ENCODE measurements at places on chromosomes 11 and 22. TPM values are rescaled to one million over a fixed set of nuclear protein-coding genes. Genes with fewer than 3 reads are reported as not detected.
A peak's percentile ranks its signal among the peaks of the same experiment; 100 is the strongest.

GRCh38 chr11:33044285-33044756 lies 4.9 kb downstream of the TCP11L1 start:
- DNase-seq: no peak

DNA sequence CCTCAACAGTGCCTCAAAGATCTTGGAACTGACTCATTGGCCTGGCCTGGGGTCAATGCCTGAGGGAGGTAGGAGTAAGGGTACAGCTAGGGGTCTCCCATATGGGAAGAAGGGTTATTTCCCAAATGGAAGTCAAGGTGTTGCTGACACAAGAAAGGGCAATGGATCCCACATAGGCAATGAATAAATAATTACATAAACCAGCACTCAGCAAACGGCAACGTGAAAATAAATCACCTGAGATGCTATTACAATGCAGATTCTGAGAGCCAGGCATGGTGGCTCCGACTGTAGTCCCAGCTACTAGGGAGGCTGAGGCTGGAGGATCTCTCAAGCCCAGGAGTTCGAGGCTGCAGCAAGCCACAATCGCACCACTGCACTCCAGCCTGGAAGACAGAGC lies 36.5 kb upstream of the SLC35C1 start:
- DNase-seq: no peak

- no peak for DNase-seq
Measured at GRCh38 chr22:31284281-31285155, 7.8 kb downstream of the PIK3IP1 start.

DNA sequence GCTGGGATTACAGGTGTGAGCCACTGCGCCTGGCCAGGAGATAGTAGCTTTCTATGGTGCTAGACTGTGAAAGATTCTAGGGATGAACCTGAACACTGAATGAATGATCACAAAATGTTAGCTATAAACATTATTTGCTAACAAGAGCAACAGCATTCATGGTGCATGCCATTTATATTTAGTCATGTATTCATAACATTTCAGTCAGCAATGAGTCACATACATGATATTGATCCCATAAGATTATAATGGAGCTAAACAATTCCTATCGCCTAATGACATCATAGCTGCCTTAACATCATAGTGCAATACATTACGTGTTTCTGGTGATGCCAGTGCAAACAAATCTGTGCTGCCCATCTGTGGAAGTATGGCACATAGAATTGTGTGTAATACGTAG lies 164.1 kb downstream of the ARHGAP42 start:
- no peak for DNase-seq

GRCh38 chr22:45235101-45235777 lies 5.5 kb downstream of the KIAA0930 start:
- DNase-seq: peak; percentile 45

DNA sequence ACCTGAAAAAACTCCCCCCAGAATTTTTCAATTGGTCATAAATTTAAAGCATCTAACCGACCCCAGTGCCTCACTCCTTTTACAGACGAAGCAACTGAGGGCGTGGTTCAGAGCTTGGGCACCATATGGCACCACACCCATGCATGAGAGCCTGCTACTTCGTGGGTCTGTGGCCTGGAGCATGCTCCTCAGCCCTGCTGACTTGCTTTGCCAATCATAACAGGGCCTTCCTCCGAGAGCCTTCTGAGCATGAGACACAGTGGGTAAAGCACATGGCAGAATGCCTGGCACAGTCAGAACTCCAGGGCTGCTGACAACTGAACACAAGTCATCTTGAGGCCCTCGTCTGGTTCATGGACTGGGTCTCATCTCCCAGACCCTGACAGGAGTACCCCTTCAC lies 33.3 kb downstream of the HIRA start:
- DNase-seq: no peak

GRCh38 chr11:45028911-45029682 lies 78.4 kb upstream of the TP53I11 start:
- no peak for DNase-seq

- DNase-seq: no peak
Measured at GRCh38 chr11:8794677-8795103, 112.1 kb downstream of the RPL27A start.

DNA sequence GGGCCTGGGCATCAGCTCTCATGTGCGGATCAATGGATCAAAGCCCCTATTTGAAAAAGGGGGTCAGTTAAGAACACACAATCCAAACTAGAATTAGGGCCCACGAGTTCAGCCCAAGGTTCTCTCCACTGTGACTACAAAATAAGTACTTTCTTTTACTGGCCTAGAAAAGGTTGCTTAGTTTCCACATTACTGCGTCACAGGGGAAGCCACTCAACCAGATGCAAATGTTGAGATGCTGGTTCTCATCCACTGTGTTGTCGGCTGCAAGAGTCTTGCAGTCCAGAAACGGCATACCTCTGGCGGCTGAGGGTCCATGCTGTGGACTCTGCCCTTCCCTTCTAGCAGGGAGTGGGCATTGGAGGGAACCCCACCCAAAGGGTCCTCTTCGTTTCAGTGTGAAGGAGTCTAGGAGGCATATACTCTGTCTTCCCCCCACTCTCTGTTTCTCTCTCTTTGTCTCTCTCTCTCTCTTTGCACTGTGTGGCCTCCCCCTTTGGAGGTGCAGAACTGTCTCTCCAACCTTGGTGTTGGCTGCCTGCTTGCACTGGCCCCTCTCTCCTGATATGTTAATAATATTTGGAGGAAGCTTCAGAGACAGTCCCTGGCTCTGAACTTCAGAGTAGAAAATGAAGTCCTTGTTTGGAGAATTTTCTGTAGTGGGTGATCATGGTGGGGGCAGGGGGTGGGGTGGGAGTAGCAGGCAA lies 99.0 kb upstream of the NNMT start:
- DNase-seq: no peak

Gene RFPL3
- total RNA-seq: not detected

Gene AMPD3
- 20.8 TPM for total RNA-seq

Gene GLB1L2
- 2.4 TPM for total RNA-seq
